Stimulated activated CD4-positive, alpha-beta T cell treated with anti-CD3 and anti-CD28 coated beads, TNF-alpha, amount 100 ng/mL, for 1 hour (primary cell): ENCODE measurements at places on chromosomes 2 and 18.

- no peak for DNase-seq
Measured at GRCh38 chr2:19473350-19473749, 114.9 kb upstream of the OSR1 start.

- no peak for DNase-seq
Measured at GRCh38 chr2:8394569-8395359, 287.1 kb upstream of the ID2 start.

- DNase-seq: no peak
Measured at GRCh38 chr2:209663139-209663538, 108.5 kb upstream of the UNC80 start.

DNA sequence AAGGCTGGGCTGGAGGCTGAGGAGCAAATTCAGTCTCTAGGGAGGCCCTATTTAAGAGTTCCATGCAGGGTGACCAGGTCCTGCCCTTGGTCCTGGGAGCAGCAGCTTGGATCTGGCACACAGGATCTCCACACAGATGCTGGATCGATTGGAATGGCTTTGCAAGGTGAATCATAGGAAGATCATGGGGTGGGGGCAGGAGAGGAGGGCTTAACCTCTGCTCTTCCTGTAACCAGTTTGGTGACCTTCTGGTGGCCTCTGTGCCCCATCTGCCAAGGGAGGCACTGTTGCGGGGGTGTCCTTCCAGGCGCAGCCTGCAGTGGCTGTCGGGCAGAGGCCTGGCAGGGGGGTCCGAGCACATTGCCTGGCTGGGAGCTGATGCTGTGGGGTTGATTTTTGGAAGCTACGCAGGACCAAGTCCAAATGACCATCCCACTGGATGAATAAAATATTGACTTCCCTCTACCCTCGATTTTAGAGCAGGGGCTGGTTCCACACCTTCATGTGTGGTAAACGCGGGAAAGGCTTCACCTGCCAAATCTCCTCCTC, 79.7 kb downstream of the EDAR start:
- DNase-seq: no peak

GRCh38 chr18:38458698-38459097, 893.1 kb upstream of the CELF4 start:
- no peak for DNase-seq

- DNase-seq: no peak
Measured at GRCh38 chr2:37637190-37637860, 34.1 kb downstream of the CDC42EP3 start.

DNA sequence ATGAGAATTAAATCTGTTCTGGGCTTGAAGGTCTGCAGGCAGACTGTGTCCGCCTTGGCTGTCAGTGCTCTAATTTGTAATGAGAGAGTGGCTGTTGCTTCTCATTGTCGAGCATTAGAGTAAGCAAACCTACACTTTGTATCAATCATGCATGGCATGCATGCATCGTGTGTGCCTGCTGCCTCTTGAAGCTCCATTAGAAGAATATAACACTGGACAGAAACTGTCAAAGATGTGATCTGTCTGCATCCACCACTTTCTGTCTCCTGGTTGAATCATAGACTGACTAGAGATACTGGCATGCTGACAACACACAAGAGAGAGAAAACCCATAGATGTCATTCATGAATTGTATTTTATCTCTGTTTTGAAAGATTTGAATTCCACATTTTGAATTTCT, 275.0 kb upstream of the NXPH2 start:
- no peak for DNase-seq

GRCh38 chr2:191951832-191952231, 104.9 kb upstream of the CAVIN2 start:
- DNase-seq: no peak

DNA sequence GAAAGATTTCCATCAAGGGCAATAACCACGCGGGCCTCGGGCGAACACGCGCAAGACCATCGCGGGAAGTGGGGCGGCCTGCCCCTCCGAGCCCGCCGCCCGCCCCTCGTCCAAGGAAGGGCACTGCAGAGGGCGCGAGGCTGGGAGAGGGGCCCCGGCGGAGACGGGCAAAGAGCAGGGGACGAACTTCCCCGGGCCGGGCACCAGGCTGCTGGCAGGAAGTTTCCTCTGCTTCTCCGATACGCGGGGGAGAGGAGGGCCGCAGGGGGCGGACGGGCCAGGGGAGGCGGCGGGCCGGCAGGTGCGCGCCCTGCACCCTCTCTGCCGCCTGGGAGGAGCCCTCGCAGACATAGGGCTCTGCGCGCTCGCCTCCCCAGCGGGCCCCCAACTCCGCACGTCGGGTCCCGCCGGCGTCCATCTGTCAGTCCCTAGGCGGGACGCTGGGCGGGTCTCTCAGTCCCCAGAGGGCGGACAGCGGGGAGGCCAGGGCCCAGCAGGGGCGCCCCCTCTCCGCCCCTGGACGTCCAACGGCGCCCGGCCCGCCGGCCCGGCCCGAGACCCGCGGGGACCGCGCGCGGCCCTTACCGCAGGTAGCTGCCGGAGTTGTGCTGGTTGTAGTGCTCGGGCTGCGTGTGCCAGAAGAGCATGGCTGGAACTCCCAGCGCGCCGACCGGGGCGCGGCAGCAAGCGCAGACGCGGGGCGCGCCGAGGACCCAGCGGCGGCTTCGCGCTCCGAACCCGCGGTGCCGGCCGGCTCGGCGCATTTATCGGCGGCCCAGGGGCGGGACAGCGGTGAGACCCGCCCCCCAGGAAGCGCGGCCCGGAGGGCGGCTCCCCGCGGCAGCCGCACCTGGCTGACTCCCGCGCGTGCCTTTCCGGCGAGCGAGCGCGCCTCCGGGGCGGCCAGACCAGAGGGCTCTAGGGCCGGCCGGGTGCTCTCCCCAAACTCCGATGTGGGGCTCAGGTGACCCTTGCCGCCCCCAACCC, at the start of gene TFCP2L1:
TFCP2L1 (minus strand) TSS at position 740 of the 987 bp plus-strand sequence; CDS start at position 647, 93 bp downstream.
- DNase-seq: no peak

GRCh38 chr2:73020306-73020656, 51.2 kb downstream of the SFXN5 start:
- DNase-seq: no peak

DNA sequence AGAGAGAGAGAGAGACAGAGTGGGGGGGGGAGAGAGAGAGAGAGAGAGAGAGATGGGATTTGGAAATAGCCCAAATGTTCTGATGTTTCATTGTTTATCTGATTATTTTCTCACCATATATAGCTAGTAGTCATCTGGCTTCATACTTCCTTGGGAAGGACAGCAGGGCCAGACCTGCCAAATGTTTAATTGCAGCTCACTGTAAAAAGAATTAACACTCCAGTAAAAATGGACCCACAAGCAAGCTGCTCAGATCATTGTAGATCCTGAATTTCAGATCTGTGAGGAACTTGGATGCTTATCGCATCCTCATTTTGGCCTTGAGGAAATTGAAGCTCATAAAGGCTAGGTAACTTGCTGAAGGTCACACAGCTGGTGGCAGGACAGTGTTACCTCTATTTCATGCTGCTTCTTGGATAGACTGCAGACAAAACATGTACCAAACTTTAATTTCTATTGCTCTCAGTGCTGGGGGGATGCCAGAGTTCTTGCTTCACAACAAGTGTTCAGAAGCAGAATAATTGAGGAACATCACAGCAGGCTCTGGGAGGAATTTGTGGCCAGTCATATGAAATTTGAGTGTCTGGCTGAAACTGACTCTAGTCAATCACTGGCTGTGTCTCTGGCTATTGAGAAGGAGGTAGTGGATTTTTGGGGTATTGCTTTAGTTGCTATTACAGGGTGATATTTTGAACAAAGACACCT, 223.5 kb downstream of the PIK3C3 start:
- no peak for DNase-seq

DNA sequence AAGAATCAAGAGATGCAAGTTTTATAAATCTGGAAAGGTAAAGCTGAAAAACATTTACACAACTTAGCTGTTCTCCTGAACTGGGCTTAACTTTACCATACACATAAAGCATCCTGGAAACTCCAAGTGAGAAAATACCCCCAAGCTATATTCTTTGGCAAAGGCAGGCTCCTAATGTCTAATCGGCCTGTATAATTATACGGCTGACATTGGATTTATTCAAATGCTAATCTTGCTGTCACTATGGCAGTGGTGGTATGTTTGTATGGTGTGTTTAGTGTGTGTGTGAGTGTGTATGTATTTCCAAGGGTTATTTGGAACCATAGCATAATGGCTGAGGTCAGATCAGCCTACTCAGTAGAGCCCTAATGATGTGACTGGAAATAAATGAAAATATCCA, 1031.8 kb upstream of the ZEB2 start:
- DNase-seq: no peak

DNA sequence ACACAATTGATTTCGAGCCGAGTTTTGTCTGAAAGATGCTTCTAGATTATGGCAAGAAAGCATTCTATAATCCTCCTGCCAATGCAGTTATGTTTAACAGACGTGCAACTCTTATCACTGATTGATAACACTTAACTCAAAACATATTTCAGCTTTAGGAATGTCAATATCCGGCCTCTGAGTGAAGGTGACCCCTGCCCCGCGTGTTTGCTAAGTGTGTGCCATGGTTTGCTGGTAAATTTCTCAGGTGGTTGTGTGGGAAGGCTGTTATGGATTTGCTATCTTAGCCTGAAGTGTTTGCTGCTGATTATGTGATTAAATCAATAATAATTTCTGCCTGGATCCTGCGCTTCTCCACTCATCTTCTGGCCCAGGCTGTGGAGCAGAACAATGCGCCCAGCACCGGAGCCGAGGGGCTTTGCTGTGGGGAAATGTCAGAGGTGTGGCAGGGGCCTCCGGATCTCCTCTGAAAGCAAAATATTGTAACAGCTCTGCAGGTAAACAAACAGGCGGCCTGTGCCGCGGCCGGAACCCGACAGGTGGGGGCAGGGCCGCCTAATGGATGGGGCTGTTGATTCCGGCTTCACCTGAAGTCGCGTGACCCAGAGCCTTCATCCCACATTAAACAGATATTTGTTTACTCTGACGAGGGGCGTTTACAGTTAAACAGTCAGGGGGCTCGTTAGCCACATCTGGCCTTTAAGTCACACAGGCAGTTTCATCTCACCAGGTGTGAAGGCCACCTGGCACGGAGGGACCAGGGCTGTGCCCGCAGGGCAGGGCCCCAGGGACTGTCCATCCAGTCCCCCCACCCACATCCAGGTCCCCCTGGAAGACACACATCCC, 210.7 kb upstream of the SALL3 start:
- DNase-seq: no peak

DNA sequence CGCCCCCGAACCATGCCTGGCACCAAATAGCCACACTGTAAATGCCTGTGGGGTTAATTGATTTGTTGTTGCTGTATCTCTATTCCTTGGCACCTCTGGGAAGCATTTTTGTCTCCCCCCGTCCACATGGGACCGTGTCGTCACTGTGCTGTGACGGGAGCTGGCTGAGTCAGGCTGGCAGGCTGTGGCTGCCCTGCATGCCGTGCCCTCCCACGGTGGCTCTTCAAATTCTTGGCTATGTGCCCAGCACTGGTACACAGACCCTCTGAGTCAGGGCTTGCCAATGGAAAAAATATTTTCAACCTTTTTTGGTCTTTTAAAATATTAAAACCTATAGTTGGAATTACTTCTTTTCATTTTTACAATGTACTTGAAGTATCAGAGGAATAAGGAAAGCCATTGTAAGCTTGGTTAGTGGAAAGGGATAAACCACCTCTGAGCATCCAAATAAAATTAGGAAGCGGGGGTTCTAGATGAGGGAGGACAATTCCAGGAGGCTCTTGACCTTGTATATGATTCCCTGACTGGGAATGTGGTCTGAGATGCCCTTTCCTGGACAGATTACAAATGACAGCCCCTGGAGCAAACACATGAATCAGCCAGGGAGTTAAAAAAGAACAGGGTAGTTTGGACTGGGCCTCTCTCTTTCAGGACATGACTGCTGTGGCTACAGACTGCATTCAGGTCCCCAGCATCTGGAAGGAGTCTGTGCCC, 59.4 kb downstream of the DGKD start:
- DNase-seq: peak; percentile 36

GRCh38 chr2:240688553-240688919, 3.1 kb upstream of the AQP12A start:
- no peak for DNase-seq

- no peak for DNase-seq
Measured at GRCh38 chr2:223469270-223470046, 132.7 kb downstream of the SCG2 start.

GRCh38 chr18:37166491-37166890, 337.6 kb downstream of the KIAA1328 start:
- no peak for DNase-seq
